Non-pigmented ciliary epithelial cell (primary cell): ENCODE measurements at places on chromosomes 2 and 18.

DNA sequence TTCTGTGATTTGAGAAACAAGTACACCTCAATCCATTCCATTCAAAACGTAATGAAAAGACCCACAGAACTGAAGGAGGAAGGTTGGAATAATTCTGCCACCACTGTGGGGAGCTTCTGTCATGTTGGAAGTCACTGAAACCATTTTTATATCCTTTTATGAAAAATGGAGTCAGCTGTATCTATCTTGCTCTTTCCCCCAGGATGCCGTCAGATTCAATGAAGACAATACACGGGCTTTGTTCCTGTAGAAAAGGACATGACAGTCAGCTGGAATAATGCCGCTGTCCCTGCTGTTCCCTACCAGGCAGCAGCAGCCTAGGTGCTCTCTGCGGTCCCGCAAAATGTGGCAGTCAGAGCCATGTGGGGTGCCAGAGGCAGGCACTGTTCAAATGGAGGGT, 52.5 kb upstream of the APCDD1 start:
- DNase-seq, result no peak

GRCh38 chr2:195532628-195533271, 124.3 kb upstream of the SLC39A10 start:
- DNase-seq, result no peak

GRCh38 chr18:26448714-26449159, 99.6 kb downstream of the KCTD1 start:
- DNase-seq, result no peak

GRCh38 chr2:207227062-207227748, 61.5 kb upstream of the KLF7 start:
- DNase-seq, result no peak

GRCh38 chr18:10006311-10006893, 92.6 kb downstream of the VAPA start:
- DNase-seq, result no peak

DNA sequence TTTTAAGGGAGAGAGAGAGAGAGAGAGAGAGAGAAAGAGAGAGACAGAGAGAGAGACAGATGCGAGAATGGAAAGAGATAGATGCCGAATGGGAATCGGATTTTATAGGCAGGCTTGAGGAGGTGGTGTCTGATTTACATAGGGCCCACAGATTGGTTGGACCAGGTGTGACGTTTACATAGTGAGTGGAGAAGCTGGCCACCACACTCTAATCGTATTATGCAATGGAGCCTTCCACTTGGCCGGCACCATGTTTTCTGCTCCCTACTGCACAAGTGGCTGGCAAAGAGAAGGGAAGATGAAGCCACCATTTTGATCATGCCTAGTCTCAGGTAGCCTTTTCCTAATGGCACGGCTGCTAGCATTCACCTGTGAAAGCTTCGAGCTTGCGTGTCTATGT, 33.9 kb downstream of the CD8B2 start:
- no peak for DNase-seq

DNA sequence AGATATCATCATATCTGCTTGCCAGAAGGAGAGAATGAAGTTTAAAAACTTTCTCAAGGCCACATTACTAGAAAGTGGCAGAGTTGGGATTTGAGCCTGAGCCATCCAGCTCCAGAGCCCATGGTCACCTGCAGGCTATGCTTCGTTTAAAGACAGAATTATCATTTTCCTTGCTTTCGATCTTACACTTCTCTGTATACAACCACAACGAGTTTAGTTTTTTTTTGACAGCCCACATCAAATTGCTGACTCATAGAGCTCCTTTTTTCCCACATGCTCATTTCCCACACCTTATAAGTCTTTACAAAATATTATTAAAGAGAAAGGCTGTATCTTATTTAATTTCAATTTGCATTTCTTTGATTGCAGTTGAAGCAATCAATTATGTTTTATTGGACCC, 6.5 kb downstream of the PLEK start:
- DNase-seq, result no peak

GRCh38 chr2:161335626-161336025, 27.4 kb downstream of the PSMD14 start:
- no peak for DNase-seq

DNA sequence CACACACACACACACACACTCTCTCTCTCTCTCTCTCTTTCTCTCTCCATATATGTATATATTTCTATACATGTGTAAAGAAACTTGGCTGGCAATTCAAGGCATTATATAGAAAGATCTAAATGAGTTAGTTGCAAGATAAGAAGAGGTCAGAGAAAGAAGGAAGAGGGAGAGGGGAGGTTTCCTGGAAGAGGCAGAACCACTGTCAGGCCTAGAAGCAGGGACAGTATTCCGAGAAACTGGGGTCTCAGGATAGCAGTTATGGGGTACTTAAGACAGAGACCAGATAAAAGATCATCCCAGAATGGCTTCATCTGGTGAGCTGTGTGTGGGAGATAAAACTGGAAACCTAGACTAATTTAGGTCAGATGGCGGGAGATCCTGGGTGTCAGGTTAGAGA, 180.8 kb downstream of the CAMKMT start:
- no peak for DNase-seq

DNA sequence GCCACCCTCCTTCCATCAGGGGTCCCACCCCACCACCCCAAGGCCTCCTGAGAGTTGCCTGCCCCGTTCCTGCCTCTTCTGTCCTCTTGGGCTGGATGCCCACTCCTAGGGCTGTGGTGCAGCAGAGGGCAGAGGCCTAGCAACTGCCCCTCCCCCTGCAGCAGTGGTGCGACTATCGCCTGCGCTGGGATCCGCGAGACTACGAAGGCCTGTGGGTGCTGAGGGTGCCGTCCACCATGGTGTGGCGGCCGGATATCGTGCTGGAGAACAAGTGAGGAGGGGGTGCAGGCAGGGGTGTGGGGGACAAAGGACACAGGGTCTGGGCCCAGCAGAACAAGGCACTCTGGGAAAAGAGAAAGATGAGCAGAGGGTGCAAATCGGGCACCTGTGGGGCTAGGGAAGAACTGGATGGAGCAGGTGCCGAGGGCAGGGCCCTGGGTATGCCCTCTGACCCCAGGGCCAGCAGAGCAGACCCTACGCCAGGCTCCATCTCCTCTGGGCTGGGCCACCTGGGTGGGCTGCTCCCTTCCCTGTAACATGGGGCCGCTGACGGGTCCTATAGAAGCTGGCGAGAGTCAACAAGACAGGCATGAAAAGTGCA, 1.0 kb downstream of the CHRNG start:
- DNase-seq, result no peak

GRCh38 chr2:56009758-56010458, 86.3 kb upstream of the EFEMP1 start:
- peak; percentile 47 for DNase-seq

GRCh38 chr2:43105586-43106558, 120.5 kb downstream of the ZFP36L2 start:
- DNase-seq, result no peak

- DNase-seq, result no peak
Measured at GRCh38 chr18:7152440-7152839, 34.8 kb upstream of the LAMA1 start.

GRCh38 chr2:182006595-182007341, 21.1 kb downstream of the PPP1R1C start:
- DNase-seq, result no peak

GRCh38 chr18:35861367-35862118, 110.9 kb upstream of the RMP24 start:
- DNase-seq, result peak; percentile 38
